ENCODE measurements at places on chromosomes 1 and 21.

- DNase-seq = no peak
These were observed 101.2 kb upstream of the CD55 start for GRCh38 chr1:207219979-207220889.

DNA sequence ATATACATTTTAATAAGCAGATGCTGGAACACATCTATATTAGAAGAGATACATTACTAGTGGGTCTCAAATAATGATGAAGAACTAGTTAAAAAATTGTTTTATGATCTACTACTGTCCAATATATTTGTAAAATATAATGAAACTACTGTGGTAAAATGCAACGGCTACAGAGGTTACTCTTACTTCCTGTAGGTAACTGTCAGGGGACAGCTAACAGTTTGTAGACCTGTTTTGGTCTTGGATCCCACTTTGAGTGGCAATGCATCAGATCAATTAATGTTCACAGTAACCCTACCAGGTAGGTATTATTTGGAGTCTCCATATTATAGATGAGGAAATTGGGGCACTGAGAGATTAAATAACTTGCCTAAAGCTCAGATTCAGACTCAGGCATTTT lies 26.7 kb upstream of the MYSM1 start:
- no peak for DNase-seq

GRCh38 chr1:171468120-171468750 lies 17.1 kb upstream of the PRRC2C start:
- no peak for DNase-seq

DNA sequence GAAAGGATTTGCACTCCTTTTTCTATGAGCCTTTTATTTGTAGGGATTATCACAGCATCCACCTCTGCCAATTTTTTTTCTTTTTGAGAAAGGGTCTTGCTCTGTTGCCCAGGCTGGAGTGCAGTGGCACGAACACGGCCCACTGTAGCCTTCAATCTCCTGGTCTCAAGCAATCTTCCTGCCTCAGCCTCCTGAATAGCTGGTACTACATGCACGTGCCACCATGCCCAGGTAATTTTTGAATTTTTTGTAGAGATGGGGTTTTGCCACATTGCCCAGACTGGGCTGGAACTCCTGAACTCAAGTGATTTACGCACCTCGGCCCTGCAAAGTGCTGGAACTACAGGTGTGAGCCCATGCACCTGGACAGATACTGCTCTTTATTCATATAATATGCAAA lies 2.1 kb downstream of the SAMSN1 start:
- no peak for DNase-seq

DNA sequence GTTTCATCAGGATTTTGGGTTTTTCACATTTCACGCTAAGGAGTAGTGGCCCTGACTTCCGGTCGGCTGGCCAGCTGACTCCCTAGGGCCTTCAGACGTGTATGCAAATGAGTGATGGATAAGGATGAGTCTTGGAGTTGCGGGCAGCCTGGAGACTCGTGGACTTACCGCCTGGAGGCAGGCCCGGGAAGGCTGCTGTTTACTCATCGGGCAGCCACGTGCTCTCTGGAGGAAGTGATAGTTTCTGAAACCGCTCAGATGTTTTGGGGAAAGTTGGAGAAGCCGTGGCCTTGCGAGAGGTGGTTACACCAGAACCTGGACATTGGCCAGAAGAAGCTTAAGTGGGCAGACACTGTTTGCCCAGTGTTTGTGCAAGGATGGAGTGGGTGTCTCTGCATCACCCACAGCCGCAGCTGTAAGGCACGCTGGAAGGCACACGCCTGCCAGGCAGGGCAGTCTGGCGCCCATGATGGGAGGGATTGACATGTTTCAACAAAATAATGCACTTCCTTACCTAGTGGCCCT lies 23.1 kb upstream of the TNFRSF1B start:
- DNase-seq = no peak

DNA sequence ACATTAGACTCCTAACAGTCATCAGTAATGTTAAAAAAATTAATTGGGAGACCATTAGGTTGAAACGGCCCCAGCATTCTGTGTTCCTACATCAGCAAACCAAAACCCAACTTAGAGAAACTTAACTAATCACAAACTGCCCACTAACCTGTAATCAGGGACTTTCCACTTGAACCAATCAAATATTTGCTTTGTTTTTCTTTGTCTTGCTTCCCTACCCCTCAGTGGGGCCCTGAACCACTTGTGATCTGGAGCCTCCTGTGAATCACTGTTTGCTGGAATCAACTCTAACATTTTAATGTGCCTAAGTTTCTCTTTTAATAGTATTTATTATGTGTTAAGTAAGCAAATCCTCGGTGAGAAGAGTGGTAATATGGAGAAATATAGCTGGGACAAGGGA lies 64.0 kb downstream of the ABCA4 start:
- DNase-seq = no peak

DNA sequence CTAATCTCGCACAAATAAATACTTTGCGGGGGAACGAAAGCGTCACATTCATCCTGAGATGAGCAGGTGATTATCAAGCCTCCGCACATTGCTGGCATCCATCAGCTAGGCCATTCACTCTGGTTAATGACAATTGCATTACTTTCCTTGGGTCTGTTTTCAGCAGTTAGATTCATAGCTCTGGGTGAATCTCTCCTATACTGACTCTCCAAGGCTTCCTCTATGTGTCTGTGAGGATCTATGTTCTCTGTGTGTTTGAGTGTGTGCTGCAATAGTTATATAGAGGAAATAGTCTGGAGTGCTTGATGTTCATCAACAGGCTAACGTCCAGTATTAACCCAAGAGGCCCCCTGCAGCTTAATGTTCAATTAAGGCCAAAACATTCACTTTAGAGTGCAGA lies 133.0 kb upstream of the CTTNBP2NL start:
- no peak for DNase-seq

- peak; percentile 87 for DNase-seq
These were observed 283.4 kb downstream of the ASTN1 start for GRCh38 chr1:176880955-176881595.

DNA sequence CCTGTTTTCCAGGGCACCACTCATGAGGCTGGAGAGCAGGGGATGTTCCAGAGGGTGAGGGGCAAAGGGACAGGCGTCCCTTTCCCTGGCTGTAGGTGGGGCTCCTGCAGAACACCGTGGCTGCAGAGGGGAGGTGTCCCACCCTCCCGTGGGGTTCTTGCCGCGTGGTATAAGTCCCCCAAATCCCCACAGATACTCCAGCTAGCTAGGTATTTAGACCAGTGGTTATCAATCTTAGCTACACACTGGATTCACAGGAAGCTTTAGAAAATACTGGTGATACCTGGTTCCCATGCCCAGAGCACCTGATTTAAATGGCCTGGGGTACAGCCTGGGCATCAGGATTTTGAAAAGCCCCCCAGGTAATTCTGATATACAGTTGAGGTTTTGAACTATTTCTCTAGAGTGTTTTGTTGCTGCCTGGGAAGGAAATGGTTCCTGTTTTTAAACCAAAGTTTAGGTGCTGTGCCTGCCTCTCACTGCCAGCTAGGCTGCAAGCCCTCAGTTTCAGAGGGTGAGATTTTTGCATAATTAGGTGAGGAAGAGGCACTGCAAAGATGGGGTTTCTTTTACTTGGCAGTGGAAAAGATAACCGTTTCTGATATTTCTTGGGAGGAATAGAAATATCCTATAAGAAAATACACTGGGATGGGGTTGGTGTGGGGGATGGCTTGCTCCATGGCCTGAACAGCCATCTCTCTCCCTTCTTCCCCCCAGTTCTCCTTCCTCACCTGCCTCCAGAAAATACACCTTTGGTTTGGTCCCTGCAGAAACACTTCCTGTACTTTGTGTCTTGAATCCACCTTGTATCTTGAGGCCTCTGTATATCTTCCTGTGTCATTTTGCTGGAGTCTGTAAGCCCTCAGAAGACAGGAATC lies 51.7 kb downstream of the RASSF5 start:
- no peak for DNase-seq

GRCh38 chr1:159951551-159951950 lies 2.5 kb downstream of the SLAMF9 start:
- DNase-seq = no peak
